Stimulated activated CD4-positive, alpha-beta T cell treated with anti-CD3 and anti-CD28 coated beads, Interleukin-2, amount 100 ng/mL, for 24 hours (primary cell): ENCODE measurements at places on chromosomes 13 and 19.

DNA sequence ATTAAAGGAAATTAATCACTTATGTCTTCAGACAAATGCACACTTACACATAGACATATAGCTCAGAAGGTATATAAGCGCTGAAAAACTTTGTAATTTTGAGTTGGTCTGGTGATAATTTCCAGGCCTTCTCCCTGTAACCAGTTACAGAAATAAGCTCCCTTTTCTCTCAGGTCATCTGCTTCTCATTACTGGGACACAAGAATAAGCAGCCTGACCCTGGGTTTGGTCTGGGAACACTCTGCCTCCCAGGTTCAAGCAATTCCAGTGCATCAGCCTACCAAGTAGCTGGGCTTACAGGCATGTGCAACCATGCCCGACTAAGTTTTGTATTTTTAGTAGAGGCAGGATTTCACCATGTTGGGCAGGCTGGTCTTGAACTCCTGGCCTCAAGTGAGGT, 274.5 kb downstream of the LMO7 start:
- DNase-seq = no peak

DNA sequence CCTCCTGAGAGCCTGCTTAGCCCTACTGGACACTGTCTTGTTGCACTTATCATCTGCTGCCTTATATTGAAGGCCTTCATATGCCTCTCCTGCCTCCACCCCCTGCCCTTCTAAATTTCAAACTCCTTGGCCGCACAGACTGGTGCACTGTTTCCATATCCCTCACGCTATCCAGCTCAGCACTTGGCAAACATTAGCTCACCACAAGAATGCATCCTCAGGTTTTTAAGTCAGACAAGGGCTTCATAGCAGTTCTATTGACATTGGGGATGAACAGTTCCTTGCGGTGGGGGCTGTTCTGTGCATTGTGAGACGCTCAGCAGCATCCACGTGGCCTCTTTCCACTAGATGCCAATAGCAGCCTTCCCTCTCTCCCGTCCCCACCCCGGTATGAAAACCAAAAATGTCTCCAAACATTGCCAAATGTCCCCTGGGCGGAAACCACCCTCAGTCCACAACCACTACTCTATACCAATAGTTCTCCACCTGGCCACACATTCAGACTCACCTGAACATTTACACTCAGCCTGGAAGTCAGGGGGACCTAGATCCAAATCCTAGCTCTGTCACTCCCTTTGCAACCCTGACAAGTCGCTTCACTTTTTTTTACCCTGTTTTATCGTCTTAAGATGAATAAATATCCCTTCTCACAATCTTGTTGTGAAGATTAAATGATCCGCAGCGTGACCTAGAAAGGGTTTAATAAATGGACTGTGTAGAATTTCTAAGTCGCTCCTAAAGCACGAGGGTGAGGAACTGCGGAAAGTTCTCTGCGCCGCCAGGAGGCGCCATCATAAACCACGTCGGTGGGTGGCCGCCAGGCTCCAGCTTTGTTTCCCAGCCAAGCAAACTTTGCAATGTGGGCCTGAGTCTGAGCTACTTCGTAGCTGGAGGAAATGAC, 3.6 kb upstream of the CEACAM3 start:
- DNase-seq = peak; percentile 55

DNA sequence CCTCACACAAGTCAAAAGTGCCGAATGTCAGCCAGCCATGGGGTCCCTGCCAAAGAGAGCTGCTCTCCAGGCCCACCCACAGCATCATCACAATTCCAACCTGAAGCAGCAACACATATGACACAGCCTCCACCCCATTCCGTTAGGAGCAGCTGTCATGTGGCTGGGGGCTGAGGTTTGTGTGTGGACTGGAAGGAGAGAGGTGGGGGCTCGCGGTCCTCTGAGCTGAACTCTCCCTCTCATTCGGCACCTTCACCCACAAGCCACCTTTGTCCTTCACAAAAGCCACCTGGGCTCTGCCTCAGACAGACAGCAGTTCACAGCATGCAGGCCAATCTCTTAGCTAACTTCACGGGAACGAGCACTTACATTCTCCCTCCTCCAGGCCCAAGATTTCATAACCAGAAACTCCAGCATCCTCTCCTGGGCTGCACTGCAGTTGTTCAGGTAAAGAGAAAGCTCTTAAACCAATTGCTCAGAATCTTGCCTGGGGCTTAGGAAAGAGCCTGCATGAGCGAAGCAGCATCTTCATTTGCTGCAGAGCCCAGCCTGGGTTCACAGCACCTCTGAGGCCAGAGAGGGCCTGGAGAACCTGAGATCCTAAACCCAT, 7.2 kb downstream of the RAB20 start:
- DNase-seq = no peak

DNA sequence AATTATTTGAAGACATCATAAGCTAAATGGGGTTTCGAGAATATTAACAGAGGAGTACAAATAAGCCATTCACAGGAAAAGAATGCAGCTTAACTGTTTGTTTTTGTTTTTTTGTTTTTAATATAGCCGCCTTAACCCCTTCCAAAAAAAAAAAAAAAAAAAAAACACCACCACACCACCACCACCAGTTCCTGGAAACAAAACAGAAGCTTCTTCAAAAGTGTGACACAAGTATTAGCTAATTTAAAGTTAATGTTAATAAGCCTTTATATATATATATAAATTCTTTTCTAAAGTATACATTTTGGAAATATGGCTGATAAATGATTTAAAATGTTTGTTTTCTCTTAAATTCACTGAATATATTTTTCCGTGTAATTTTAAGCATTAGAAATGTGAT, 1.4 kb downstream of the RAP2A start:
- DNase-seq = no peak

GRCh38 chr19:8308891-8309291, 733 bp upstream of the CD320 start:
- DNase-seq = peak; percentile 14

DNA sequence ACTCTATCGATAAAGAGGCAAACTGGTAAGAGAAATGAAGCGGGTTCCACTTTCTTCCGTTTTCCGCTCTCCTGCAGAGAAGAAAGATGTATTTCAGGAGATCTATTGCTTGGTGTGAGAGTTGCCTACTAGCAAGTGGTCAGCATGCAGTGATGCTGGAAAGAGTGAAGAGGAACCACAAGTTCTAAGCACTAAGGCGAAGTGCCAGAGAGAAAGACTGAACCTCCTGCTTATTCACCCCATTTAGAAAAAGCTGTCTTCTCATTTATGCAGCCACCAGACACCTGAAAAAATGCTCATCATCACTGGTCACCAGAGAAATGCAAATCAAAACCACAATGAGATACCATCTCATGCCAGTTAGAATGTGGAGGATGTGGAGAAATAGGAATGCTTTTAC, 78.7 kb upstream of the GPC6 start:
- no peak for DNase-seq

DNA sequence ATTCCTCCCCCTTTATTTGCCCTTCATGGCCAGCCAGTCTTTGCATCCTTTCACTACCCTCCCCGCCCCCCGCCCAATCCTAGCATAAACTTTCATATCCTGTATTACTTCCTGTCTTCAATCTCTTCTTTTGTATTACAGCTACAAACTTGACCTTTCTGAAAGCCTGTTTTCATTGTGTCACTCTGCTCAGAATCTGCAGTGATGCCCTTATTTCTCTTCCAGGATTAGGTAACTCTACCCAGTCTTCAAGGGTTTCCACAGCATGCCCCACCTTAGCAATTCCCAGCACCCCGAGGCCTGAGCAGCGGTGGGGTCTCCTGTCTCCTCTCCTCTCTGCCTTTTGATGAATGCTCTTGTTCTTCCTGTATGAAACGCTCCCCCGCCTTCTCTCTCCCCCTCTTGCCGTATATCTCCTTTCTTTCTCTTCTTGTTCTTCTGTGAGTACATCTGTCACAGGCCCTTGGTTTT, 145.6 kb downstream of the SHISA2 start:
- no peak for DNase-seq

- peak; percentile 43 for DNase-seq
Measured at GRCh38 chr19:41175801-41176777, 16.9 kb upstream of the CYP2S1 start.
